ENCODE measurements at places on chromosomes 4 and X.

DNA sequence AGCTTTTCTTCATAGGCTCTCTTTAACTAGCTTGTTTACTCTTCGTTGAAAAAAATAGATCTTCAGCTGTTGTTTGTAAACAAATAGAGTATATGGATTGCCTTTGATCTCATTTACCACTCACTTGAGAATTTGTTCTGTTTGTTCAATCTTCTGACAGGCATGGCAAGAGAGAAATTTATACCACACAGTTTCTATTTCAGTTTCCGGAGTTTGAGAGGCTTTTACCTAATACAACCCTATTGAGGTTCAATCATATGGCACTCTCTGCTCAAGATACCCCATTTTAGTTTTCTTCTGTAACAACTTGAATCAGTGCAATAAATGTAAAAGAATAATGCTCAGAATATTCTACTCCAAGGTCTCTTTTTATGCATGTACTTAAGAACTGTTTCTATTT, 148.0 kb downstream of the EMCN start:
- DNase-seq, result no peak

DNA sequence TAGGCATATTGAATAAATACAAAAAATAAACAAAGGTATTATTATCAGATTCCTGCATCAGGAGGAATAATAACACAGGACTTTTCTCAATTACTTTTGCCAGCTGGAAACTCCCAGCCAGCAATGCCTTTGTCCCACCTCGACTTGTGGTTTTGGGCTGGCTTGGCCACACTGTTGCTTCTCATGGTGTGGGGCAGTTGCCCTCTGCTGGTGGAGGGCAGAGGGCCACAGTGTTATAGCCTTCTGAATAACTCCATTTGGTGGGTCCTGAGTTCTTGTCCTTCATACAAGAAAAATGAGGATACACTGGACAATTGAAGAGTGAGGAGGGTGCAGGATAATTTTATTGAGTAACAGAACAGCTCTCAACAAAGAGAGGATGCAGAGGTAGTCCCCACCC, 1206.0 kb upstream of the ADGRL3 start:
- no peak for DNase-seq

GRCh38 chrX:32269866-32270265, 941.5 kb downstream of the DMD start:
- DNase-seq, result no peak

DNA sequence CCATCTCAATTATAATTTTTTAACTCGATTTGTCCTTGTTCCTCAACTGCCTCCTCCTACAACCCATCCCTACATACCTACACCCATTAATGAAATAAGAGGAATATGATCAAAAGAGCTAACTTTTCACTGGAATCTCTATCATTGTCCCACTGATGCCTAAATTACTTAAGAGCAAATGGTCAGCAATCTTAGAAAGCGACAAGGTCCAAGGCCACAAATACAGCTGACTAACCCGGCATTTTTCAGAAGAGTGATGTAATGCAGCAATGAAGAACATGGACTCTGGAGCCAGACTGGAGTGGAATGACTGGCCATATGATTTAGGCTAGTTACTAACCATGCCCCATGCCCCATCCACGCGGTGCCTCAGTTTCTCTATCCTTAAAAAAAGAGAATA, 56.2 kb downstream of the PPA2 start:
- DNase-seq, result no peak
